Upper lobe of left lung (tissue), 6 donors: ENCODE measurements at places on chromosomes 5 and 9. TPM values are rescaled to one million over a fixed set of nuclear protein-coding genes. Genes with fewer than 3 reads are reported as not detected.

The WDR38 gene
- total RNA-seq, result 4.1 TPM

The BTF3 gene
- total RNA-seq, result 415 TPM

The LURAP1L gene
- total RNA-seq, result 25.4 TPM

The F2RL2 gene
- total RNA-seq, result 0.34 TPM

The SH3GL2 gene
- 4.1 TPM for total RNA-seq

The RETREG1 gene
- 48.5 TPM for total RNA-seq

The SH3RF2 gene
- total RNA-seq, result 19.3 TPM

The ARHGAP26 gene
- total RNA-seq, result 38.2 TPM
